ENCODE measurements at places on chromosomes 13 and 19.
A peak's percentile ranks its signal among the peaks of the same experiment; 100 is the strongest.

DNA sequence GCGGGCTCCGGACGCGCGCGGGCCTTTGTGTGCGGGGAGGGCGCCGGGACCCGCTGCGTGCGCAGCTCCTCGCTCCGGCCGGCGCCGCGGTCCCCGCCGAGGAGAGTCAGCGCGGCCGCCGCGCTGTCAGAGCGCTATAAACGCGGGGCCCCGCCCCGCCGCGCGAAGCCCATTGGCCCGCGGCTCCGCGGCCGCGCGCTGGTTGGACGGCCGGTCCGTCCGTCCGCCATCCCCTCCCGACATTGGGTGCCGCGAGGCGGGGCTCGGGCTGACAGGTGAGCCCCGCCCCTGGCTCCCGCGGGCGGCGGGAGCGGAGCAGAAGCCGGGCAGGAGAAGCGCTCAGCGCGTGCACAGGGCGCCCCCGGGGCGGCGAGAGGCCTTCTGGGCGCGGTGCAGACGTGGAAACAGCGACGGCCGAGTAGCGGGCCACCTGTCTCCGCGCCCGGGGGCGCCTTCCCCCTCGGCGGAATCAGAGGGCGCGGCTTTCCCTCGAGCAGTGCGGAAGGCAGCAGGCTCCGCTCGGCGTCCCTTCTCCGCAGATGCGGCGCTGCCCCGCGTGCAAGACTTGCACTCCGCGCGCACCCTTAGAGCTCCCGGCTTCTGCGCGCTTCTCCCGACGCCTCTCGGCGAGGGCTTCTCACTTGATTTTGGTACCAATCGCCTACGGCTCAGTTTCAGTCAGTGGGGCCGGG is at the start of gene EFNB2:
Gene EFNB2 (minus strand): TSS at position 111 of the 692 bp plus-strand sequence. CDS start 698 bp downstream, outside the sequence.
- DNase-seq: peak; percentile 87

DNA sequence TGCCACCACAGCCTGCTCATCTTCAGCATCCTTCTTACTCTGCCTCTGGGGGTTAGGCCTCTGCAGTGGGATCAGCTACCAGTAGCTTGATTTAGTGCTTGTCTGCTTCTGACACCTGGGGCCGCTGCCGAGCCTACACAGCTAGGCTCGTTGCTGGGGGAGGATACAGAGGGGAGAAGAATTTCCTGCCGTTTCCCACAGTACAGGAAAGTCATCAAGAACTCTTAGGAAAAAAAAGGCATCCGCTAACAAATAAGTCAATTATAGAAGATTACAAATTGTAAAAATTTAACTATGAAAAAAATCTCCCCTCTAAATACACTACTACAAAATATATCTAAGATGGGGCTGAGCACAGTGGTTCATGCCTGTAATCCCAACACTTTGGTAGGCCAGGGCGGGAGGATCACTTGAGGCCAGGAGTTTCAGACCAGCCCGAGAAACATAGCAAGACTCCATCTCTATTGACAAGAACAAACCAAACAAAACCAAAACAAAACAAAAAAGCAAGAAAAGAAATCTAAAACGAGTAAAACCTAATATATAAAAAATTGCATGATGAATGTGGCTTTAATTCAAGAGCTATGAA is 26.7 kb downstream of the LATS2 start:
- no peak for DNase-seq

- peak; percentile 70 for DNase-seq
These were observed 5.3 kb upstream of the HCN2 start for GRCh38 chr19:584240-585001.

- DNase-seq: no peak
These were observed 168.6 kb upstream of the RFC3 start for GRCh38 chr13:33649212-33649878.

DNA sequence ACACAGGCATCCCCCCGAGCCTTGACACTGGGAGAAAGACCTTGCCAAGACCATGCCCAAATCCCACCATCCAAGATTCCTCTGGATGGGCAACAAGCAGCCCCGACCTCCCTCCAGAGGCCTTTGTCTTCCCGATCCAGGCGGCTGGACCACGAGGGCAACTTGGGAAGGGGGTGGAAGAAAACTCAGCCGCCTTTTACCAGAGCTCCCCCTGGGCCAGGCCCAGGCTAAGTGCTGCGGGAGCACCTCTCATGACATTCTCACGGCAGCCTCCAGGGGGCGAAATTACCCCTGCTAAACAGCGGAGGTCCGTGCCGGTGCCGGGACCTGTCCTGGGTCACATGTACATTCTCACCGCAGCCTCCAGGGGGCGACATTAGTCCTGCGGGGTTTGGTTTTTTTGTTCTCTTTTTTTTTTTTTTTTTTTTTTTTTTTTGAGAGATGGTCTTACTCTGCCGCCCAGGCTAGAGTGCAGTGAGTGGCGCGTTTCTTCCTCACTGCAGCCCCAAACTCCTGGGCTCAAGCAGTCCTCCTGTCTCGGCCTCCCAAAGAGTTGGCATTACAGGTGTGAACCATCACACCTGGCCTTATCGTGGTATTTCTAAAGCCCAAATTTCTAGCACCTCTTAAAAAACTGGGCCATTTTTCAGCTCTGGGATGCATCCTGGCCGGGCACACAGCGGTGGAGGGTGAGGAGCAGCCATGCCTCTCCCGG is 2.1 kb upstream of the RSPH6A start:
- peak; percentile 98 for DNase-seq

DNA sequence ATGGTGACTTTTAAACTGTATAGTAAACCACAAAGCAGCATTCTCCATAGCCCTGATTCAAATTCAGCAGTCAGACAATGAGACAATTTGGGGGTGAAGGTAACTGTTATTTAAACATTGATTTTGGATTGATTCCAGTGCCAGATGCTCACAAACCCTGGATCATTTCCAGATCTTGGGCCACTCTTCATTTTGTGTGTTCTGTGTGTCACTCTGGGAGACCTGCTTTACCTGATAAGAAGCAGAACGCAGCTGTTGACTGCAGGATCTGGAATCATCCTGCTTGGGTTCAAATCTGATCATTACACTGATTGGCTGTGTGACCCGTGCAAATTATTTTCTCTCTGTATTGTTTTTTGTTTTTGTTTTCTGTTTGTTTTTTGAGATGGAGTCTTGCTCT is 4.0 kb upstream of the PCDH8 start:
- no peak for DNase-seq

- no peak for DNase-seq
These were observed 103.4 kb downstream of the FRY start for GRCh38 chr13:32135056-32135390.

GRCh38 chr13:77002590-77003190 is 10.8 kb downstream of the CLN5 start:
- DNase-seq: no peak

DNA sequence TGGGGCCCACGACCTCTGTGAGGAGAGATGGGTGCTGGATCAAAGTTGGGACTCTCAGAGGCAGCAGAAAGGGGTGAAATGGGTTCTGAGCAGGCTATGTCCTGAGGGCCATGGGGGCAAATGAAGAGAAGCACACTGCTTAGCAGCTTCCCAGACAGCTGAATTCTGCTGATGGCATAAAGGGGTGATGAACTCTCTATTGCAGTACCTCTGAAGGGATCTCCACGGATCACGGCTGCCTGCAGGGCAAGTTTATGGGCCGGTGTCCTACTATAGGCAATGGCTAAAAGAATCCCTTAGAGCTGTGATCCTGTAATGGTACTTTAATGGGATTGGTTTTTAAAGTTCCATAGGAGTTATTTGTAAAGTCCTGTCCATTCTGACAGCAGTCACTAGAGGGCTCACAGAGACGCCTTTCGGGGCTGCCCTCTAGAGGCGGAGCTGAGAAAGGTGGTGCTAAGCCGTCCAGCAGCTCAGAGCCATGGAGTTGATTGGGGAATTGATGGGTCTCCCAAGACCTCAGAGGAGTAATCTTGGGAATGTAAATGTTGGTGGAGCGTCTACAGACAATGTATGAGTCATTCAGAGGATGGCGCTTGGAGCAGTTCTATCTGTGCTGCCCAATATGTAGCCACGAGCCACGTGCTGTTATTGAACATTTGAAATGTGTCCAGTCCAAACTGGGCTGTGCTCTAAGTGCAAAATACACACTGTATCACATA is 287.3 kb downstream of the COG6 start:
- peak; percentile 70 for DNase-seq

- no peak for DNase-seq
These were observed 460.3 kb upstream of the KLHL1 start for GRCh38 chr13:70568571-70568970.

GRCh38 chr13:28037399-28037798 is 48.9 kb upstream of the URAD start:
- no peak for DNase-seq

- no peak for DNase-seq
These were observed 13.0 kb downstream of the YIPF2 start for GRCh38 chr19:10915130-10916091.

GRCh38 chr13:30410705-30411125 is 11.6 kb upstream of the UBE2L5 start:
- DNase-seq: no peak

DNA sequence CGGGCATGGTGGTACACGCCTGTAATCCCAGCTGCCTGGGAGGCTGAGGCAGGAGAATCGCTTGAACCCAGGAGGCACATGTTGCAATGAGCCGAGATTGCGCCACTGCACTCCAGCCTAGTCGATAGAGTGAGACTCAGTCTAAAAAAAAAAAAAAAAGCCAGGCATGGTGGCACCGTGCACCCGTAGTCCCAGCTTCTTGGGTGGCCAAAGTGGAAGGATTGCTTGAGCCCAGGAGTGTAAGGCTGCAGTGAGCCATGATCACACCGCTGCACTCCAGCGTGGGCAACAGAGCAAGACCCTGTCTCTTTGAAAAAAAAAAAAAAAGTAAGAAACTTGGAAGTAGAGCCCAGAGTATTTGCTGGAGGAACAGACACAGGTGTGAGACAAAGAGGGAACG is 27.7 kb downstream of the CCDC8 start:
- DNase-seq: no peak

GRCh38 chr13:47837104-47837880 is 163.8 kb downstream of the SUCLA2 start:
- DNase-seq: no peak

DNA sequence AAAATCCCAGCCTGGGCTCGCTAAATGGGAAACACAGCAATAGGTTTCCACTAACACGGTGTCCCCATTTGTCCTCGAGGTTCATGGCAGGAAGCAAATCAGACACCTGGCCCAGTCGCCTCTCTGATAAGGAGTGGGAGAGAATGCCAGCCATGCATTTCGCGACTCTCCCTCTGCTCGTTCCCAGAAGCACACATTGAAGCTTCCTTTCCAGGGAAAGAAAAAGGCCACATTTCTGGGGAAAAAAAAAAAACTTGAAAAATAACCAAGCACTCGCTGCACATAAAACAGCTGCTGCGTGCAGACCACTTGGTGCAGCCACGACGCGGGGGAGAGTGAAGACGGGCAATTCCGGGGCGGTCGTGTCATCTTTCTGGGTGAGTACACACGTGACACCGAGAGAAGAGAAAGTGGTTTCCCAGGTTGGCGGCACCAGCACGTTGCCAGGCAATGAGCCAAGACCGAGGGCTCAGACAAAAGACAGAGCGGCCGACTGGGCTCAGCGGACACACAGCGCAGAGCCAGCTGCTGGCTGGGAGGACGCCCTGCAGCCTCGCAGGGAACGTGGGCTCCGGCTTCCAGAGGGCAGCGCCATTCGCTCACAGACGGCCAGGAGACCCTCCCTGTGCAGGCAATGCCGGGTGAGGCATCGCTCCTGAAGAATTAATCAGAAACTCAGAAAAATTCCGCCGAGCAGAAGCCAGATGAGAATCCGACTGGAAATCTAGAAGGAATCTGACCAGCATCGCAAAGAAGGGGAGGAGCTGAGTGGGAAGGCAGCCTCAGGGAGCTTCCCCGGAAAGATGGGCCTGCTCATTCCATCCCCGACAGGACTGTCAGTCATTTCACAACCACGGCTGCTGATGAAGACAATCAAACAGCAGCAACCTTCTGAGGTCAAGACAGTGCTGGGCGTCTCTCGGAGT is 83.2 kb upstream of the IRS2 start:
- no peak for DNase-seq

GRCh38 chr19:41933693-41934426 is 5.6 kb upstream of the ERFL start:
- DNase-seq: no peak

DNA sequence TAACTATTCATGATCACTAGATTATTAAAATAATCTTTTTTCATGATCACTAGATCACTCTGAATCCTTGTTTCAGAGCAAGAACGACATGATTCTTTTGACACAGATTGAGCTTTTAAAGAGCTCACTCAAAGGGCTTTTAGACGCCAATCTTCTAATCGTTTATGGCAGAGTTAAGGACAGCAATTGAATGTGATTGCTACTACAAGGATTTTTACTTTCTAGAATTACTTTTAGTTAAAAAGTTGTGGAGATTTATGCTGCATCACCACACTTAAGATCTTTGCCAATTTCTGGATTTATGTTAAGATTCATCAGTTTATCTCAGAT is 1.3 kb downstream of the EXOSC8 start:
- no peak for DNase-seq

DNA sequence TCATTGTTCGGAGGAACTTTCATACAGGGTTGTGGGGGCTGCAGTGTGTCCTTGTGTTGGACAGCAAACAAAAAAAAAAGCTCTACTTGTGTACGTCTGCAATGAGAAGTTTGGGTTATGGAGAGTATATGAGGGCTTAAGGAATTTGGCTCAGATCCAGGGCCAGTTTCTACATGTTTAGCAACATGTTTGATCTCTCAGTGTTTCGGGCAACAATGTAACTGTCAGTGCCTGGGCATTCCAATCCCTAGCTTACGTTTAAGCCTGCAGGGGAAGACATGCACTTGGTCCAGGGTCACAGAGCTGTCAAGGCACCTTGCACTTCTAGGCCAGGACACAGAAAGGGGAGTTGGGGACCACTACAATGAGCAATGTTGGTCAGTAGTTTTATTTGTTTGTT is 13.9 kb downstream of the ZNF543 start:
- DNase-seq: no peak

GRCh38 chr19:5880604-5881078 is 10.3 kb upstream of the FUT5 start:
- DNase-seq: no peak

DNA sequence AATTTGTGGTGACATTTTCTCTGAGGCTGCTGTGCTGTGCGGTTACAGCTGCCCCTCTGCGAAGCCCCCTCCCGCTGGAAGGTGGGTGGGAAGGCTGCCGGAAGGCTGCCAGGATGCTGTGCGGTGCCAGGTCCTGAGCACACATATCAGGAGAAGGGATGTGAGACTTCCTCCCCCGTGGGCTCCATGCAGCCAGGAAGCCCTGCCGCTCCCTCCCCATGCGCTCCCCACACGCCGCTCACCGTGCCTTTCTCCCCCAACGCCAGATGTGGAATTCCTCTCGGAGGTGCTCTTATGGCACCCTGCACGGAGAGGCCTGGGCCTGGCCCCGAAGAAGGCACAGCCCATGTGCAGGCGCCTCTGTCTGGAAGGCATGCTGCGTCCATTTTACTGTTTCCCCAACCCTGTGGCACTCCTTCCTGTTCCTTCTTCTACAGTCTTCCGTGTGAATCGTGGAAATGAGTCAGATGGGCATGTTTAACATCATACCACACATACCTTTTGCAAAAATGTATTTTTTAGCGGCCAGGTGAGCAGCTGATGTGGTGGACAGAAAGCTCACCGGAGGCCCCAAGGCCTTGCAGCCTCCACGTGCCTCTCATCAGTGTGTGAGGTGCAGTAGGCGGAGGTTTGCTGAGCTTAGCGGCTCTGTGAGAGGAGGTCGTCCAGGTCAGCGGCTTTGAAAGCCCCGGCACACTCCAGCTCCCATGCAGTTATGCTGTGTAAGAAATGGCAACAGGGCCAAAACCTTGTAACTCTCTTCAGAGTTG is 88.0 kb downstream of the ATP11A start:
- no peak for DNase-seq

Measured in activated CD8-positive, alpha-beta memory T cell treated with anti-CD3 and anti-CD28 coated beads, Interleukin-2, amount 50 U/mL, for 4 hours (primary cell).